Stimulated activated CD4-positive, alpha-beta T cell treated with anti-CD3 and anti-CD28 coated beads, Interleukin-12 subunit alpha, Interleukin-12 subunit beta, amount 100 ng/mL, for 4 hours (primary cell): ENCODE measurements at places on chromosomes 1 and 21.

DNA sequence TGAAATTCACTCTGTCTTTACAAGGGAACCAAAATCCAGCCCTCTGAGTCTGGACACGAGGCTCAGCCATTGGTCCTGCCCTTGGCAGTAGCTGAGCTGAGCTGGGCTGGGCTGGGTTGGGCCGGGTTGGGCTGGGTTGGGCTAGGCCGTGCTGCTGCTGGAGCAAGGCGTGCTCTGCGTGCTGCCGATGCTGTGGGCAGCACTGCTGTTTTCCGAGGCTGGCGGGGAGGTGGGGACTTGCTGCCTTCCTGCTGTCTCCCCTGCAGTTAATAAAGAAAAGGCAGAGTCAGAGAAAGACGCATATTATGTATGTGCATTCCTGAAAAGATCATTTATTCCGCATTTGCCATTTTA is 182.9 kb downstream of the CDC7 start:
- no peak for DNase-seq

GRCh38 chr1:62706985-62707743 is 19.0 kb upstream of the DOCK7 start:
- no peak for DNase-seq

DNA sequence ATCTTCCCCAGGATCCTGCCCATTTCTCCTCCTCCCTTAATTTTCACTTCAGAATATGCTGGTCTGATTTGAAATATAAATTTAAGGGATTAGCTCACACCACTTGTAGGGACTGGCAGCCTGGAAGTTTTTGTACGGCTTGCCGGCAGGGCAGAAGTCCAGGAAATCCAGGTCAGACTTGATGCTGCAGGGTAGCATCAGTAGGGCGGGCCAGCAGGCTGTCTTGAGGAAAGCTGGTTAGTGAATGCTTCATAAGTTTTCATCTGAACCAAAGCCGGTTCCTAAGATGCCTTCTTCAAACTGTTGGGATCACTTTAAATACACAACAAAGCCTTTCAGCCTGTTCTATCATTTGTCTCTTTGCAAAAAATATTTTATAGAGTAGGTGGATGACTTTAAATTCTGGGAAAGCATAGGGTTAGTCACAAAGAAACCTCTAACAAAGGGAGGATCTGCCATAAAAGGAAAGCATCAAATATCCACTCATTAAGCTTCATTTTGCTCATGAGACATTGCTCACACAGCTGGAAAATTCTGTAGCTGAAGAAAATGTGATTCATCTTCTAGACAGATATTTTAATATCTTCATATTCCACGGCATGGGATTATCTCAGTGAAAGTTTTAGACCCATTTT is 90.7 kb upstream of the GFI1 start:
- no peak for DNase-seq

GRCh38 chr21:45534636-45535331 is 7.5 kb downstream of the SLC19A1 start:
- no peak for DNase-seq
